ENCODE measurements at places on chromosomes 13 and 19.

- peak; percentile 29 for DNase-seq
Measured at GRCh38 chr19:57171551-57172081, 4.3 kb upstream of the DUXA start.

GRCh38 chr13:112984954-112985802, 16.2 kb downstream of the MCF2L start:
- DNase-seq = no peak

DNA sequence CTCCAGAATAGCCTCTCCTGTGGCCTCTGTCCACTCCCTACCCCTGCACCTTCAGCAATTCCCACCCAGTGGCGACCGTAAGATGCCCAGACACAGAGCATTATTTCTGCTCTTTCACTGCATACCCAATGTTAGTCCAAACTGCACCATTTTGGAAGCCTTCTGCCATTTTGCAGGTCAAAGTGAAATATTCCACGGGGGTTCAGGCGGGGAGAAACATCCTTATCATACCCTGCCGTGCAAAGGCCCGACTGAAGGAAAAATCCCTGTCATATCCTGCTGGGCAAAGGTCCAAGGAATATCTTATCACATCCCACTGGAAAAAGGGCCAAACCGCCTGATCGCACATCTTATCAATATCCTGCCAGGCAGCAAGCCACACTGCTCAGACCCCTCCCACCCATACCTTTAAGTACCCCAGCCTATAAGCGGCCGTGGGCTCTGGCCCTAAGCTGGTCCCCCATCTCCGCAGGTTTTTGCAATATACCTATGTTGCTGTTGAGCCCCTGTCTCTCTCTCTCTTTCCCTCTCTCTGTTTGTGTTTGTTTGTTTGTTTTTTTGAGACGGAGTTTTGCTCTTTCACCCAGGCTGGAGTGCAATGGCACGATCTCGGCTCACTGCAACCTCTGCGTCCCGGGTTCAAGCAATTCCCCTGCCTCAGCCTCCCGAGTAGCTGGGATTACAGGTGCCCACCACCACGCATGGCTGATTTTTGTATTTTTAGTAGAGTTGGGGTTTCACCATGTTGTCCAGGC, 18.2 kb downstream of the CLEC11A start:
- DNase-seq = no peak

DNA sequence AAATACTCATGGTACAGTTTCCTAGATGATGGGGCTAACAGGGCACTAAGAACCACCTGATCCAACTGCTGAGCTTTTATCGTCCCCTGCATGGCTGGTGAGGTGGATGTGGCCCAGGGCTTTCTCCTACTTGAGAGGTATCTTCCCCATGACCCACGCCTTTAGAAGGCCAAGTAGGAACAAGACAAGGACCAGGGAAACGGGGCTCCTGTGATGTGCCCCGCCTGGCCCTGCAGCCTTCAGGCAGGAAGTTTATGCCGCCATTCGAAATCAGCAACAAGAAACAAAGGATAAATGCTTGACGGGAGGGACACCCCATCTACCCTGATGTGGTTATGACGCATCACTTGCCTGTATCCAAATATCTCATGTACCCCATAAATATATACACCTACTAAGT, 4.1 kb downstream of the NLRP13 start:
- DNase-seq = no peak

All from NCI-H1436 (cell line).